ENCODE measurements at places on chromosomes 6 and 20.

DNA sequence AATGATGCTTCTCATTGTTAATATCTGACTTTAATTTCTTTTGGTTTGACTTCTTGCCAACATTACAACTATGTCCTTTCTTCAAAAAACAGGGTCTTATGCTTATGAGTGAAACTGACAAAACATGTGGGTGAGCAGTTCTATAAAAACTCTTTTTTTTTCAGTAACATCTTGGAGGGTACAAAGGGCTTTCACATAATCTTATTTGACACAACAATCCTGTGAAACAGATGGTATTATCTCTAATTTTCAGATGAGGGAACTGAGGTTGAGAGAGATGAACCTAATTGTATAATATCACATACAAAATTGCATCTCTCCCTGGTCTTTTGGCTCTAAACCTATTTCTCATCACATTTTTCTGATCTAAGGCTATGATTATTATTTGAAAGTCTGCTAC lies 38.3 kb downstream of the MAPK14 start:
- DNase-seq: no peak

DNA sequence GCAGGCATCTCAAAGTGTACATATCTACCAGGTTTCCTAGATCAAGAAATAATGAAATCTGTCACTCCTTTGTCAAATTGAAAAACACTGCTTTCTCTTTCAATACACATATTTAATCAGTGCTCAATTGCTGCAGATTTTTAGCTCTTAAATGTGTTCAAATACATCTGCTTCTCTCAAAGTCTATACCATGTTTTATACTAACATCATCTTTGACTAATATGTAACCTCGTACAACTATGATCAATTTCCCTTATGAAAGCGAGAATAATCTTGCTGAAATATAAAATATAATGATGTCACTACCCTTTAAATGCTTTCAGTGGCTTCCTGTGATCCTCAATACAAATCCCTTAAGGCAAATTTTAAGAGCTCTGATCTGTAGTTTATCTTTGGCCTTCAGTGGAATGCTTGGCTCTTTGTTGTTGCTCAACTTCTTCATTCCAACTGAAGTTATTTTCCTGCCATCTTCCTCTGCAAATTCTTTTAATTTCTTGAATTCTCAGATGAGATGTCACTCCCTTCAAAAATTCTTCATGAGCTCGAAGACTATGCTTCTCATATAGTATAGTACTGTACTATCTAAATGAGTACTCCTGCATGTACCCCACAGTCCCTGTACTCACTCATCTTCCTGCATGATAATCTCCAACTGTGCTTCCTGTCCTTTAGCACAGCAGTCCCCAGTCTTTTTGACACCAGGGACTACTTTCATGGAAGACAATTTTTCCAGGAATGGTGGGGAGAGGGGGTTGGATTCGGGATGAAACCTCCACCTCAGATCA lies 545.1 kb upstream of the GJE1 start:
- DNase-seq: peak; percentile 15

DNA sequence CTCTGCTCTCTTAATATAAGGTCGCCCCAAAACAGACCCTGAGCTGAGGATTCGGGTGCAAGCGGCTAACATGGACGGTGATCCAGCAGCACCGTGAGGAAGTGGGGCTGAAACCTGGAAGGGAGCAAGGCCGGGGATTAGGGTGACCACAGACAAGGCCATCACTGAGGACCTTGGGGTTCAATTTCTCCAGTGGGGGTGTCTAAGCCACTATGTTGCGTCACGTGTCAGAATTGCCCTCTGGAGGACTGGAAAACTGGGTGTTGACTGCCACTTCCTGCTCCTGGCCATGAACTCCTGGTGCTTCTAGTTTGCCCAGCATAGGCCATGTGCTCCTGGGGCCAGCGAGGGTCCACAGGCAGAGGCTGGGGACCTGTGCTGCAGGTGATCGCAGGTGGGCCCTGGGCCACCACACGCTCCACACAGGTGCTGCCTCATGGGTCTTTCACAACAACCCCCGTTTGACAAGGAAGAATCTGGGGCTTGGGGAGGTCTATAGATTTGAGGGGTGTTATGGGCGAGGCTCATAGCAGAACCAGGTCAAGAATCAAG lies 101.9 kb downstream of the CDH26 start:
- no peak for DNase-seq

GRCh38 chr6:42302411-42302810 lies 84.8 kb upstream of the MRPS10 start:
- DNase-seq: no peak

- DNase-seq: peak; percentile 43
Observed at GRCh38 chr6:130933712-130934200, 106.5 kb downstream of the SMLR1 start.

- no peak for DNase-seq
Observed at GRCh38 chr20:237929-238328, 10.9 kb downstream of the DEFB129 start.

GRCh38 chr6:29872791-29873190 lies 45.2 kb downstream of the HLA-G start:
- no peak for DNase-seq

- DNase-seq: no peak
Observed at GRCh38 chr20:18727032-18727508, 86.5 kb upstream of the SCP2D1 start.

- no peak for DNase-seq
Observed at GRCh38 chr6:16959789-16960188, 142.1 kb upstream of the STMND1 start.

DNA sequence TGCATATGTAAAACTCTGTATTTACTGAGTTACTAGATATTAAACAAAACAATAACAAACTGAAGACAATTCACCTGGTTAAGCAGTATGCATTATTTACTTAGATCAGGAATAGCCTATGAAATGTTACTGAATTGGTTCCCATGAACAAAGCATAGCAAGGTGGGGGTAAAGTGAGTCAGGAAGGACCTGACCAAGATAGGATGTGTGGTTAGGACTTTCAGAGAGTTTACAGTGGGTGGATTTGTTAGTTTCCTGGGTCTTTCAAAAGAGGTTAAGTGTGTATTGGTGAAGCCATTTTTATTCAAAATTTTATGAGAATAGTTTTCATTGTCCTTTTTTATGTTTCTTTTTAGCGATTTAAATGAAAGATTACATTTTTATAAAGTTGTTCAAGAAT lies 32.9 kb downstream of the TBPL1 start:
- no peak for DNase-seq

- DNase-seq: peak; percentile 92
Observed at GRCh38 chr20:10469599-10469998, 34.5 kb downstream of the SLX4IP start.

- DNase-seq: no peak
Observed at GRCh38 chr6:134238960-134239795, 78.7 kb downstream of the SGK1 start.

- peak; percentile 97 for DNase-seq
Observed at GRCh38 chr6:80638213-80639055, 532.0 kb downstream of the BCKDHB start.

- no peak for DNase-seq
Observed at GRCh38 chr6:106064756-106065155, 21.4 kb upstream of the PRDM1 start.

- no peak for DNase-seq
Observed at GRCh38 chr6:67451874-67452273, 1183.2 kb upstream of the ADGRB3 start.

GRCh38 chr6:90026216-90026615 lies 131.9 kb downstream of the GJA10 start:
- no peak for DNase-seq

- peak; percentile 16 for DNase-seq
Observed at GRCh38 chr6:154847318-154847717, 114.1 kb downstream of the SCAF8 start.

DNA sequence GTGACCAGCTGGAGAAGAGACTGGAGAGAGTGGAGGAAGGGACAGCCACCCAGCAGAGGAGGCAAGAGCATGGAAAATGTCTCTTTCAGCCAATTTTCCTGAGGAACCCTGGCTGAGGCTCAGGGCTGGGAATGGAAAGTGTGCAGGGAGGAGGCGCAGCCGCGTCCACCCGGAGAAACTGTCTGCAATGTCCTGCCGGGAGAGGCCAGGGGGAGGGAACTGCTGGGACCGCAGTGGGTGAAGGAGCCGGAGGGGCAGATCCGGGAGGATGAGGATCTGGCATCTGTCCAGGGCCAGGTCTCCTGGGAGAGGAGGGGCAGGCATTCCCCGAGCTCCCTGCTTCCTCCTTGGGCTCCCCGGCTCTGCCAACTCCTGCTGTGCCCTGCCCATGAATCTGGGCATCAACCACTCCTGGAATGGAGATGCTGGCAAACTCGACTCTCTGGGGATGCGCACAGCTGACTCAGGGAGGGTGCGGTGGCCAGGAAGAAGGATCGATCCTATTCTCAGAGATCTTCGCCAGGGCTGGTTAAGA lies 17.4 kb upstream of the HM13 start:
- DNase-seq: no peak

Data from fibroblast of lung (primary cell).